ENCODE measurements at places on chromosomes 13 and 19.

DNA sequence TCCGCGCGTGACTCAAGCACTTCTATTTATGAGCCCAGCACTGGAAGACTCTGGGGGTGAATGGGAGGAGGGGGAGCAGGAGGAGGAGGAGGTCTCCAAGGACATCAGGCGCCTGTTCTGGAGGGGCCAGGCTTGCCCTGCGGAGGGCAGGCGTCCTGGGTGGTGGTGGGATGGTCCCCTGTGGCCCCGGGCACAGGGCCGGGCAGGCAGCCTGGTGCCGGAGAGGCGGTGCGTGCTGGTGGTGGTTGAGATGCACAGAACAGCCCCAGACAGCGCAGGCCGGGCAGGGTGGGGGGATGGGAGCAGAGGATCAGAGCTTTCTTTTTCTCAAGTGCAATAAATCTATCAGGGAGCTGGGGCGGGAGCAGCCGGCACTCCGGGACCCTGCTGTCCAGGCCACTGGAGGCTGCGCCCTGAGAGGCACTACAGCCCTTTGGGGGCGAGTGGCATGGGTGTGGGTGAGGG lies 14.0 kb downstream of the NKPD1 start:
- no peak for DNase-seq

DNA sequence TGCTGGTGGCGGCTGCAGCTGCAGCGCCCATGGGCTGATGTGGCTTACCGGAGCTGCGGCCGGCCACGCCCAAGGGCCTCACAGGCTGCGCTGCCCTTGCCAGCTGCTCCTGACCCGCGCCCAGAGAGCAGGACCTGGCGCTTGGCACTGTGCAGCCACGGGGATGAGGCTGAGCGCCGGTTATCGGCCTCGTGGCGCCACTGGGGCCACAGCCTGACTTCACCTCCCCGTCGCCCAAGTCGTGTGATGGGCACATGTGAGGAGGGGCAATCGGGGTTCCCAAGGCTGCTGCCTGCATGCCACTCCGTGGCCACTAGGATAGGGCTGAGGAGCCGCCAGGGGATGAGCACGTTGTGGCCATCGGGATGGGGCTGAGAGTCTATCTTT lies 77.2 kb upstream of the PABPC3 start:
- no peak for DNase-seq

DNA sequence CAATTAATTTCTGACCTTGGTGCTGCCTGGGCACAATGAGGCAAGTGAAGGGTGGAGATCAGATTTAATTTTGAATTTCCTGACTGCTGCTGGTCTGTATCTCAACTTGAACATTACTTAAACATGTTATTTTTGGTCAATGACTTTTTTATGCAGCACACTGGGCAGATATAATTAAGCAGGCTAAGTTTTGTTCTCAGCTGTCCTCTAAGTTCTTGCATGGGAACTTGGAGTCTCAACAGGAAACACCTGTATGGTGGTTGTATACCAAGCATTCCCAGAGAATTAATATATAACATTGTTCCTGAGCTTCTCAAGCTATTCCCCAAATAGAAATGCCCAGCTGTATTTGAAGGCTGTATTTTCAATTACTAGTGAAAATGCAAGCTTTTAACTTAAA lies 113.5 kb upstream of the EDNRB start:
- no peak for DNase-seq

DNA sequence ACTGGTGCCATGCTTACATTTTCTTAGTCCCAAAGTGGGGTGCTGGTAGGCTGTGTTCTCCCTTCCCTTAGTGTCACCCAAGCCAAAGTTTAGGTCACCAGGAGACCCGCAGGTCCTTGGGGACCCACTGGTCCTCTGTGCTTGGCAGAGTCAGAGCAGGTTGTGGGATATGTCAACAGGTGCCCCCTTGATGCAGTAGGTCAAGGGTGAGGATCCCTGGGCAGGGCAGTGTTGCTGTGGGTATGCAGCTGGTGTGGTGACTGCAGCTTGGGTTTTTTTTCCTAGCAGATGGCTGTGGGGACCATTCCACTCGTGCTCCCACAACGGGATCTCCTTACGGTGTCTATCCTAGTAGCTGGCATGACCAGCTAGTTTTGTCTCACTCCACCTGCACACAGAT lies 23.7 kb downstream of the NHLRC3 start:
- DNase-seq, result no peak

DNA sequence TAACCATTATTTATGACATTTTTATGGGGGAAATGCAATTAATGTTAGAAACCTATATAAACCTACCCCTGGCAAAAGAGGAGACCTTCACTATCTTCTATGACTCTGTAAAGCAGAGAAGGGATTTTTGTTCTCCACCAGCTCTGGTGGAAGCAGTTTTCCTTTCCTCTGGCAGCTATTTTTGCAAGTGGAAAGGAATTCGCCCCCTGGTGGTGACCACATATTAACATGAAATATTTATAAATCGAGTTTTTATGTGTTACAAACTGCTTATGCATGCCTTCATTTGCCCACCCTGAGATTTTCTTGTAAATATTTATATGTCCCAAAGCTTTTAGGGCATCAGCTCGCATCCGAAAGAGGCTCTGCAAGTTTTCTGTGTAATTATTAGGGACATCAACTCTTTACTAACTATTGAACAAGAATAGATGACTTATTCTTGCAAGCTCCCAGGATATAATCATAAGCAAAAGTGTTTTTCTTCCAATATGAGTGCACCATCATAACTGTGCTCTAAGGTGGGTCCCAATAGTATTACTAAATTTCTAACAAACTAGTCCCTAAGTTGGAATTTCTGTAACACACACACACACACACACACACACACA lies 62.4 kb downstream of the SERTM1 start:
- DNase-seq, result no peak

DNA sequence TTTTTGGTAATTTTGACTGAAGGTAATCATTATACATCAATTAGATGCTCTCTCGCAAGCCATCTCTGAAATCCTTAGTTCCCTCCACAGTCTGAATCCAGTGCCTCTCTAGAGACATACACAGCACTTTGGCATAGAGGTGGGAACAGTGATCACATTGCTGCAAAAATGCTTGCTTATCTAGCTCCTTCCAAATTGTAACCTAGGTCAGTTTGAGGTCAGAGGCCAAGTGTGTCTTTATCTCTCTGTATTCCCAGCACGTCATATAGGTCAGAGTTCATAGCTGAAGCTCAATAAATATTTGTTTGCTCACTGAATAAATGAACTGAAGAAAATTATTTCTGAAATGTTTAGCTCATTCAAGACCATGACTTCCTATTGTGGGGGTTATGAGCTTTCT lies 462.5 kb downstream of the DIAPH3 start:
- DNase-seq, result no peak

- no peak for DNase-seq
Measured at GRCh38 chr19:48716562-48717291, 2.8 kb downstream of the MAMSTR start.

- no peak for DNase-seq
Measured at GRCh38 chr13:23020246-23020843, 160.4 kb upstream of the SGCG start.

DNA sequence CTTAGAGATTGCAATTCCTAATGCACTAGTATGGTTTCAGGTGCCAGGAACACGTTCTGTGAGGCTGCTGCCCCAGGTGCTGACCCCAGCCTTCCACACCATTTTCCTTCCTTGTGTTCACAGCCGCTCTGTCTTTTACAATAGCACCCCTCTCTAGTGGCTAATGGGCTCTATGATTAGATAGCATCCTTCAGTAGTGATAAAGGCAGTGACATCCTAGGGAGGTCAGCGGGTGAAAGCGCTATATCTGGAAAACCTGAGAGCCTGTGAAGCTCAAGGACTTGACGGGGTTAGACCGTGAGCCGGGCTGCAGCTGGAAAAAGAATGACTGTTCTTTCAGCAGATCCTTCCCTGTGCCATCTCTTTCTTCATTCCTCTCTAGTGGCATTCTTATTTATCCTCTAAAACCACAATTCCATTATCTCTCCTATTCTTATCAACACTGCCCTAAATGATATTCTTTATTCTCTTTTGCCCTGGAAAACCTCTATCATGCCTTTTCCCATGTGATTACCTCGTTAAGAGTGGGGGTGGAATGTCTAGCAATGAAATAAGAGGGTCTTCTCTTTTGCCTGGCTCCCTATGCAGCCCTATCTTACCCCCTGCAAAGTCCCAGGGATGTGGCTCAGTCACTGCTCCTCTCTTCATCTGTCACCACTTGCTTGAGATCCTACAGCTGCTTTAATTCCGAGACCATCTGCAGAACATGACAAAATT lies 21.8 kb downstream of the ALOX5AP start:
- DNase-seq, result no peak

DNA sequence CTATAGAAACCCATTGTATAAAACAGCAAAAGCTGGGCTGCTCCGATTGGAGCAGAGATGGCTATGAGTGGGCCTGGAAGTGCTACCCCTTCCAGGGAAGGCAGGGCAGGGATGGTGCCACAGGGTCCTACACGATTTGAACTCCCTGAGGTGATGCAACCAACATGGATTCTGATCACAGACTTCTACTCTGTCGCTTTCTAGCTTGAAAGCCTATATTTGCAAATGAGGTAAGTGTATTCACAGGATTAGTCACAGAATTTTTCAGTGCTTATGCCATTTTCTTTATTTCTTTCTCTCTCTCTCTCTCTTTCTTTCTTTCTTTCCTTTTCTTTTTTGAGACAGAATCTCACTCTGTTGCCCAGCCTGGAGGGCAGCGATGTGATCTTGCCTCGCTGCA lies 179.0 kb downstream of the SPRY2 start:
- DNase-seq, result no peak

DNA sequence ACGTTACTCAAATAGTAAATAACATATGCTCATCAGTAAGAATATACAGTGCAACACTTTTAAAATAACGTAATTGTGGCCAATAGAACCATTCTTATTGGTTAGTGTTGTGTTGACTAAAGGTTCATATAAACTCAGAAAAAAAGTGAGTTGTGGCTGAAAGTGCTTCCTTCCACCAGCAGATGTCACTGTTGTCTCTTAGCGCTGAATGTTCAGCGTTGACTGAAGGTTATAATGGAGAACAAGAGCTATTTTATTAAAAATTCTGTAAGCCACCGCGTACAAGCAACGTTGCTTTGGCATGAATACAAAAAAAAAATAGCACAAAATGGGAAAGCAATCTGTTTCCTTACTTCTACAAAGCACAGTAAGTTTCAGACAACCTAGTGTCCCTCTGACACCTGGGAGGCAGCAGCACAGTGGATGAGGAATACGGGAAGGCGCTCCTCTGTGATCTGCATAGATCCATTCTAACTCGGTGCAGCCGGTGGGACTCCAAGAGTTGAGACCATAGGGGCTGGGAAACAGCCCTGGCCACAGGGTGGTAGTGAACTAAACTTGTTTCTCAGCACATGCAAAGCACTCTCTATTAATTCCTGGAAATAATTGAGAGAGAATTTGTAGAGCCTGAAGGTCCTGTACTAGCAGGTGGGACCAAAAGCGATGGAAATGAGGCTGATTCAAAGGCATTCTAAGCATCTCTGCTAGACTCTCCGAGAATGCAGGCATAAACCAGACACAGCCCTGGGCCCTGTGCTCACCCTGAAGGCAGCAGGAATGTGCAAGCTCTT lies 23.9 kb upstream of the OXGR1 start:
- no peak for DNase-seq

DNA sequence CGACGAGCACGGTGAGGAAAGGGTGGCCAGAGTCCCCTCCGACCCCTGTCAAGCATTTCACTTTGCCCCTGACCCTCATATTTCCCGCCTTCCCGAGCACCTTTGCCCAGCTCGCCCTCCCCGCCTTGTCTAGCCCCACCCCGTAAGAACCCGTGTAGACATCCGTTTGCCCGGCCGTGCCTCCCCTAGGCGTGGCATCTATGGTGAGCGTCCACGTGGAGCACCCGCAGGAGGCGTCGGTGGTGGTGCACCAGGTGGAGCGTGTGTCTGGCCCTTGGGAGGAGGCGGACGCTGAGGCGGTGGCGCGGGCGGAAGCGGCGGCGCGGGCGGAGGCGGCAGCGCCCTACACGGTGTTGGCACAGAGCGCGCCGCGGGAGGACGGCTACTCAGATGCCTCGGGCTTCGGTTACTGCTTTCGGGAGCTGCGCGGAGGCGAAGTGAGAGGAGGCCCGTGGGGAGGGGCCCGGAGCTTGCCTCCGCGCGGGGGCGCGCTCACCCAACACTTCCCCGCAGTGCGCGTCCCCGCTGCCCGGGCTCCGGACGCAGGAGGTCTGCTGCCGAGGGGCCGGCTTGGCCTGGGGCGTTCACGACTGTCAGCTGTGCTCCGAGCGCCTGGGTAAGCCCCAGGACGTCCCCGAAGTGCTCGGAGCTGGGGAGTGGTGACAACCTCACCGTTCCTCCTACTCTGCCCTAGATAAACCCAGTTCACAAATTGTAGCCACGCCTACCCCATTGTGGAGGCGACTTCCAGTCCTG lies 4.2 kb downstream of the LTBP4 start:
- no peak for DNase-seq

- no peak for DNase-seq
Measured at GRCh38 chr19:36113894-36114720, 568 bp downstream of the POLR2I start.

- no peak for DNase-seq
Measured at GRCh38 chr13:36130193-36130551, 1.0 kb downstream of the DCLK1 start.

GRCh38 chr13:24747248-24748060 lies 16.5 kb upstream of the RNF17 start:
- DNase-seq, result no peak

- DNase-seq, result no peak
Measured at GRCh38 chr19:51246164-51246552, 4.7 kb upstream of the SIGLECL1 start.

- no peak for DNase-seq
Measured at GRCh38 chr19:10602330-10603083, 15.4 kb upstream of the AP1M2 start.

- no peak for DNase-seq
Measured at GRCh38 chr19:21328406-21328805, 804 bp downstream of the ZNF708 start.

DNA sequence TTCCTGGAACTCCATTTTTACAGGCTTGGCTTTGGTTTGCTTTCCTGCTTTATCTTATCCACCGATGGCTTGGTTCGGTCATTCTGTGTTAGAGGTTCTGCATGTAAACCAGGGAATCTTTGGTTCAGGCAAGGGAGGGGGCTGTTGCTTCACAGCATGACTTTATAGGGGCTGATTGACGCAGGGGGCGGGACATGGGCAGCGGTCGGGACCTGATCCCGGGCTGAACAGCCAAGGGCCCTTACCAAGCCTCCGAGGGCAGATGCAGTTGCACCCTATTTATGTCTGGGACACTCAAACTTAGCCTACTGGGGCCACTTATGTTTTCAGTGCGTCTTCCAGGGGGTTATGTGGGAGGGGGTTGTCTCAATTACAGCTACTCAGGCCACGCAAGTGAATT lies 312.4 kb downstream of the ZNF536 start:
- DNase-seq, result no peak

DNA sequence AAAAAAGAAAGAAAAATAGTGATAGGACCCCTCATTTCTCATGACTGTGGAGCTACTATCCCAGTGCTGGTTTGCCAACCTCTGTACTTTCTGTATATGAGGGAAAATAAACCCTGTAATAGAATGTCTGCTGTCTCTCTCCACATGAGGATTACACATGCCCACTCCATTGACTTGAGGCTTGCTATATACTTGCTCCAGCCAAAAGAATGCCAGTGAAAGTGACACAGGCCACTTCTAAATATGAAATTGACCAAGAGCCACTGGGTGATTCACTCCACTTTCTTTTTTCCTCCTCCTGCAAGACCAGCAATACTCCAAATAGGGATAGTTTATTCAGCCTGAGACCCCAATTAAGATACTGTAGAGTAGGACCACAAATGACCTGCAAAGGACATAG lies 6.2 kb downstream of the THAP8 start:
- no peak for DNase-seq
